Fibroblast of skin of abdomen (primary cell): ENCODE measurements at places on chromosomes 1 and 21.

DNA sequence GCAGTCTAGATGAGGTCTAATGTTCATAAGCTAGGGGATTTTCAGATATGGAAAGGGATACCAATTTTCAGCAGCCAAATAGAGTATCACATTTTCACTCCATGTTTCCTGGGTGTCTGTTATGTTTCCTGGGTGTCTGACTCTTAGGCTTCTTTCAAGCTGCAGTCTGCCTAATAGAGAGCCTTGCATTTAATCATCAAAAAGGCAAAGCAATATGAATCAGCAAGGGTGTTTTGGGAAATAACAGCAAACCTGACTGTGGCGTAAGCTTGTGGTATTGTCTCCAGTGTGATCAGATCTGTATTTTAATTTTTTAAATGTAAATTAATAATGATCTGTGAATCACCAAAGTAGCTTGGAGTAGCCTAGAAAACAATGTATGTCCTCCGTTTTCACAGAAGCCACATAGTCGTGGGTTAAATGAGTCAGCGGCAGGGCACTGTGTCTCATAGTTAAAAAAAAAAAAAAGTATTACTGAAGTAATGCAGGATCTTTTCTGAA, 10.4 kb downstream of the LGALS8 start:
- peak; percentile 74 for DNase-seq

- no peak for DNase-seq
These were observed 214.9 kb downstream of the GABPA start for GRCh38 chr21:25949701-25950100.

DNA sequence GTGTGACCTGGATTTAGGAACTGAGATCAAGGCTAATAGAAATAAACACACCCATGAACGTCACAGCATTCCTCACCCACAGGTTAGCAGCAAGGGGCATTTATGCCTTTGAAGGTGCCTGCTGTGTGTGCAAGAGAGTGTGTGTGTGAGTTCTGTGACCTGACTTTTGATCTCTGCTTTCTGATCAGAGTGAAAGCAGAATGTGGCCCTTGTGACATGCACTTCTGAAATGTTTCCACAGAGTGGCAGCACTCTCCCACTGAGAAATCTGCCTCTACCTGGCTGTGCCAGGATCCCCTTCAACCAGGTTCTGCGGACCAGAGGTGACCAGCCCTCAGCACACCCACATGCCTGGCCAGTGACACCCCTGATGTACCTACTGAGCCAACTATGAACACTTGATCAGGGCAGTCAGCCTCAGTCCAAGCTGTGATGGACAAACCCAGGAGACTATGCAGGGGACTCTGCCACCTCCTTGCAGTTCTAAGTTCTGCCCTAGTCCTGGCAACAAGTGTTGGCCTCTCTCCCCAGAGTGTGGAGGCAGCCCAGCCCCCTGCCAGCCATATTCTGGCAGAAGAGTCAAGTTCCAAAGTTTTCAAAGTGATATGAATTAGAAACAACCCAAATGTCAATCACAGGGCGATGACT, 41.0 kb downstream of the RXRG start:
- no peak for DNase-seq

DNA sequence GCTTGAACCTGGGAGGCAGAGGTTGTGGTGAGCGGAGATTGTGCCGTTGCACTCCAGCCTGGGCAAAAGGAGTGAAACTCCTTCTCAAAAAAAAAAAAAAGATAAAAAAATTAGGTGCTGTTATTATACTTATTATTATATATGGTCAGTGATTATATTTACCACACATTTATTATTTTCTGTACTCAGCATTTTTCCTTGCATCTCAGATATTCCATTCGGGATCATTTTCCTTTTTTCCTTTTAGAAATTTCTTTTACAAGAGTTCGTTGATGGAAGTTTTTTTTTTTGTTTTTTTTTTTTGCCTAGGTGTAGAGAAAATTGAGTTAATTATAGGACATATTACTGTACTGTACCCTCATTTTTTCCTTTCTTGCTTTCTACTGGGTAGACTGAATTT, 13.5 kb downstream of the CCDC30 start:
- no peak for DNase-seq

GRCh38 chr1:117635805-117636204, 30.0 kb downstream of the TENT5C start:
- no peak for DNase-seq

- DNase-seq = no peak
These were observed 36.5 kb upstream of the KCNJ15 start for GRCh38 chr21:38220270-38220737.
